ENCODE measurements at places on chromosomes 11 and 22. TPM values are rescaled to one million over a fixed set of nuclear protein-coding genes. Genes with fewer than 3 reads are reported as not detected.

The GGTLC2 gene
- not detected for total RNA-seq

The NXPE4 gene
- not detected for total RNA-seq

- DNase-seq = no peak
Observed at GRCh38 chr22:21984793-21985192, 2.2 kb upstream of the TOP3B start.

GRCh38 chr11:72541257-72541974, 107.1 kb upstream of the CLPB start:
- no peak for DNase-seq

GRCh38 chr11:122100037-122100755, 15.8 kb downstream of the BLID start:
- DNase-seq = no peak

All from activated B cell treated with CpG ODN at 0.5 μM for 24 hours (primary cell).